Activated B cell treated with CpG ODN at 0.5 μM for 24 hours (primary cell): ENCODE measurements at places on chromosomes 5 and 9.

DNA sequence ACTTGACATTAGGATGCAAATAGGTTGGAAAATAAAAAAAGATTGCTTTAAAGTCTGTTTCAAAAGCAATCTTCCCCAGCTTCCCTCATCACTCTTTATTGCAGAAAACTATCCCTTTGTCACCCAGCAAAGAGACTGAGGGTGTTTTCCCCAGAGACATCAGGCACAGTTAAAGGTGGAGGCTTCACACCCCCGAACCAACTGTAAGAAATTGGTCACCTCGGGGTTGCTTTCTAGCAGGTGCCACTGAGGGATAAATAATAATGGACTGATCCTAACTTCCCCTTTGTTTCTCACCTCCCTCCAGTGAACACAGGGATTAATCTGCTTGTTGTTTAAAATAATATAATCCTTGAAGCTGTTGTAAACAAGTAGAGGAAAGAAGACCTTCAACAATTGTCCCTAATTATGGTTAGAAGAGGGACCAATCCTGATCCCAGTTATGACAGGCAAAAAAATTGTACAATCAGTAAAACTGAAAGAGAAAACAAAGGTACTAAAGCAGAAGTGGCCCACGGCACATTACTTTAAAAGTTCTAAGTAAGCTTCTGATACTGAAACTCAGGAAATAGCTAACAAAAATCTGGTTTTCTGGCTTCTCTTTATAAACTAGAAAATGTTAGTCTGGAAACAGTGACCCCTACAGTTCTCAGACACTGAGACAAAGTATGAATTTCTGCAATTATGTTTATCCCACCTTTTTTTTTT lies 6.6 kb upstream of the PCSK1 start:
- no peak for DNase-seq

- DNase-seq, result no peak
Observed at GRCh38 chr5:173907686-173908371, 19.7 kb downstream of the CPEB4 start.

- no peak for DNase-seq
Observed at GRCh38 chr9:37295796-37296195, 126.7 kb upstream of the GRHPR start.

DNA sequence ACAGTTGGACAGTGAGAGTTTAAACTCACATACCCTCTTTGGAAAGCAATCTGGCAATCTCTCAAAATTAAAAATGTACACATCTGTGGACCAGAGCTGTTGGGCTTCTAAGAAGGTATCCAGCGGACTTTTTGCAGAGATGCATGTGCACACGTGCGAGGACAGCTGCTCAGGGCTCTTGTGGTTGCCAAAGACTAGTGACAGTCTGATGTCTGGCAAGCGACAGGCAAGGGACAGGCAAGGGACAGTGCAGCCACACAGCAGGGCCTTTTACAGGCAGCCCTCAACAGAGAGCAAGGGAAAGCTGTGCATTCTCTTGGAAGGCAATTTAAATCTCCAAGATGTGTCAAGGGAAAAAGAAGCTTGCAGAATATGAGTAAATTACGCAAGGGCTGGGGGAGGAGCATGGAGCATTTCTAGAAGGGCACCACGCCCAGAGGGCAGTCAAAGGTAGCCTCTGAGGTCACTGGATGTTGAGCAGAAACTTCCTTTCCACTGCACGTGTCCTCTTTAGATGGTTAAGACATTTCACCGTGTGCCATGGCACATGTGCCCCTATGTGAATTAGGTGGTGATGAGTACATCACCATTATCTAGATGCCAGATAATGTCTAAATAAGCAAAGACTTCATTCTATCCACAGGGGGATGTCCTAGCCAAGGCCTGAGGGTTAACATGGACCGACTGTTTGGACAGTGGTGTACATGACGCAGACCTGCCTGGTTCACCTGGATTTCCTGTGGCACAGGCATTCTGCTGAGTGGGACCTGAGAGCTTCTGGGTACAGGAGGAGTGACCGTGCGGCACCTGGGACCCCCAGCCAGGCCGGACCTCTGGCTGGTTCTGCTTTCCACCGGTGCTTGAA lies 9.1 kb downstream of the GFPT2 start:
- DNase-seq, result no peak

DNA sequence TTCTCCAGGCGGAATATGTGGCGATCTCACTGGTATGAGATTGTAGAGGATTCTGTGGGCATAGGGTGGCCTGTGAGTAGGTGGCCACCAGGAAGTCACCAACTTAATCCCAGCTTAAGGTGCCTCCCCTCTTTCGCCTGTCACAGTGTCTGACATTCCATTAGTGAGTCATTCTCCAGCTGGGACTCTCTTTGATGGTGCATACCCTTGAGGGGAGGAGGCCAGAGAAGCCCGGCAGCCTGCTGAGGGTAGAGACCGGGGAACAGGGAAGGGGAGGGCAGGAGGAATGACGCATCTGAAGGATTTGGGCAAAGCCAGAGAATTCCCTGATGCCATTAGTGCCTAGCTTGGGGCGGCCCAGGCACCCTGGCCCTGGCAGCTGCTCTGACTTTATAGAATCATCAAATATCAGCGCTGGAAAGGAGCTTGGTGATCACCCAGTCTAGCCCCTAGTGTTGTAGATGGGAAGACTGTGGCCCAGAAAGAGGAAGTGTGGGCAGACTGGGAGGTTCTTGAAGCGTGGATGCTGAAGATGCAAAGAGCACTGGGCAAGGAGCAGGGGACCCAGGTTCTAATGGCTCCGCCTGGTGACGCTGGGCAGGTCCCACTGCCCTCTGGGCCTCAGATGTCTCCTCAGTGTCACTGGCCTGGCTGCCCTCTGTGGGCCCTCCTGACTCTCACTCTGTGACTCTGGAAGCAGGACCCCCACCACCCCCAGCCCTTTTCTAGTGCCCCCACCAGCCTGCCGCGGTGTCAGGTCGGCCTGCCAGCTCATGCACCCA lies 41.4 kb downstream of the DAB2IP start:
- no peak for DNase-seq

DNA sequence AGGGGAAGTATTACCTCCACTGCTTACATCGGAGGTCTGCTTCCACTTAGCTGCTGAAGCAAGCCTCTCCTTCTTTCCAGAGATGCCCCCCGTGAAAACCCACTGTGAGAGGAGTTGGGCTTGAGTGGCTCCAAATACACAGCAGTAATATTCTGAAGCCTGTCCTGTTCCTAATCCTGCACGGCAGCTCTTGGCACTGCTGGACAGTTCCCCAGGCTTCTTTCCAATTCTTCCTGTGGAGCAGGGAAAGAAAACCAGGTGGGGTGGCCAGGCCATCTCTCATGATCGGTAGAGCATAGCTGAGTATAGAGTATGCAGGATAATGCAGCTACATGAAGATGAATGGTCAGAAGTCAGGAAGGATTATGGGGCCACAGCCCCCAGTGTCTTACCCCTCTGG lies 335.3 kb downstream of the MARCHF11 start:
- no peak for DNase-seq

- DNase-seq, result no peak
Observed at GRCh38 chr5:55021410-55021809, 2.6 kb upstream of the GZMK start.

DNA sequence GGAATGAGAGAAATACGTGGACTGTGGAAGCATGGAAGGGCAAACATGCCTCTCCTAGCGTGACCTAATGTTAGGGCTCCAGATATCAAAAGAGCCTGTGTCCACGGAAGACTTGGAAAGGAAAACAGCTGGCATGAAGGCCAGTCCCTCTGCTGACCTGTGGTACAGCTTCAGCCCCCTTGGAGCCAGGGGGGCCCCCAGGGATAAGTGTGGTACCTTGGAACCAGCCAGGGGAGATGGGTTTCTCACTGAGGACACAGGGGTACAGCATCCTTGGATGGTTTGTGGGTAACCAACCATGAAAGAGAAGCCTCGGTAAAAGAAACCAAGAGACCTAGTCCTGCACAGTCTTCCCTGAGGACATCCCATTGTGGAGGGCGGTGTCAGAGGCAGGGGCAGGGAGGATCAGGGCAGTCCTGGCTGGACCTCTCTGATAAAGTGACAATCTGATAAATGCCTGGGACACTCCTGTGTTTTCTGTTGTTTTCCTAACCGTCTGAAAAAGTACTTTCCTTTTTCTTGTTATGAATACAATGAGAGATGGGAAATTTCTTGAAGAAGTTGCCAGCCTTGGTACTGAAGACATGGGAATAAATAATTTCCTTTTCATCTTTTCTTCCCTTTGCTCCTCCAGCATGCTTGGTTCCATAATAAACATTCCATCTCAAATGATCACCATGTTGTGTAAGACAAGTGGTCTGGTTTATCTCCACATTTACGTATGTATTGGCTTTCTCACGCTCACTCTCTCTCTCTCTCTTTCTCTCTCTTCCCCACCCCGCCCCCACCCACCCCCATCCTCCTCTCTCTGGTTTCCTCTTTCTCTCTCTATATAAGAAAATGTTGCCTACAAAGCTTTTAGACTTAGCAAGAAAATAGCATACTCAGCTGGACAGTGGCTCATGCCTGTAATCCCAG lies 102.1 kb downstream of the SUSD1 start:
- no peak for DNase-seq

GRCh38 chr9:92496396-92497176 lies 14.3 kb upstream of the ASPN start:
- DNase-seq, result no peak

DNA sequence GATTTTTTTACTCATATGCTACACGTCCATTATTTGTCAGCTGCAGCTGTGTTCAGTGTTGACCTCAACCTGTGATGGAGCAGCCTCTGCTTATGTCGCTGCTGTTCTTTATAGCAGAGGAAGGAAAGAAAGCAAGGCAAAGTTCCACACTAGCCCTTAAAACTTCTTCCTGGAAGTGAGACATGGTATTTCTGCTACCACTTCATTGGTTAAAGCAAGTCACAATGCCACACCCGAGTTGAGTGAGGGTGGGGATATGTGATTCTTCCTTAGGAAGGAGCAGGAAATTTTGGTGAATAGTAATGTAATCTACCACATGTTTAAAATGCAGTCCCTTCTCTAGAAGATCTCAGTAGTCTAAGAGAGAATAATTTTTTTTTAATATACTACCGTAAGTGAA lies 224.8 kb upstream of the DMRT1 start:
- DNase-seq, result no peak

- no peak for DNase-seq
Observed at GRCh38 chr5:11814373-11814772, 89.9 kb downstream of the CTNND2 start.

DNA sequence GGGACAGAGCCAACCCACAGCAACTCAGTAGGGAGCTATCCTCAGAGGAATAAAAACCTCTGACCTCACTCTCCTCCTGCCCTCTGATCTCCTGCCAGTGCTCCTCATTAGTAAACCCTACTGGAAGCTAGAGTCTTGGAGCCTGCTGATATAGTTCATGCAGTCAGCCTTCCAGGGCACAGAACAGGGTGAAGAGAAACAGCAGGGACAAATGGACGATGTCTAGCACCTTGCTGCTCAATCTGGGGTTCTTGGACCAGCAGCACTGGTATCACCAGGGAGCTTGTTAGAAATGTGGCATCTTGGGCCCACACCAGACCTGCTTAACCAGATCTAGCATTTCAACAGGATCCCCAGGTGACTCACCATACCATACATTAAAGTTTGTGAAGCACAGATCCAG lies 5.5 kb upstream of the GALNT12 start:
- DNase-seq, result no peak

DNA sequence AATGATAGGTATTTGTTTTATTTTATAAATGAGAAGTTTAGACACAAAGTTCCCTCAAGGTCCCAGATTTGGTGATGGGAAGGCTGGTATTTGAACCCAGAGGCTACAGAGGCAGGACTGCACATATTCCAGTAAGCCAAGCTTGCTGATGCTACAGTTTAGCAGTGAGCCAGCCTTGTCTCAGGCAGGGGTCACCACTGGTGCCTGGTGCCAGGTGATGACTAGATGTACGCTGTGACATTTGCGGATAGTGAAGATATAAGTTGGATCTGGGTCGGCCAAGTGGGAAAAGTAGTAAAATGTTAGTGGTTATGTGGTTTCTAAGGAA lies 143.9 kb downstream of the AOPEP start:
- DNase-seq, result no peak

GRCh38 chr9:135726138-135726853 lies 24.3 kb downstream of the KCNT1 start:
- DNase-seq, result no peak

GRCh38 chr9:114607671-114608524 lies 3.2 kb upstream of the TMEM268 start:
- DNase-seq, result no peak

GRCh38 chr5:151150471-151151262 lies 6.9 kb downstream of the ANXA6 start:
- peak; percentile 32 for DNase-seq

DNA sequence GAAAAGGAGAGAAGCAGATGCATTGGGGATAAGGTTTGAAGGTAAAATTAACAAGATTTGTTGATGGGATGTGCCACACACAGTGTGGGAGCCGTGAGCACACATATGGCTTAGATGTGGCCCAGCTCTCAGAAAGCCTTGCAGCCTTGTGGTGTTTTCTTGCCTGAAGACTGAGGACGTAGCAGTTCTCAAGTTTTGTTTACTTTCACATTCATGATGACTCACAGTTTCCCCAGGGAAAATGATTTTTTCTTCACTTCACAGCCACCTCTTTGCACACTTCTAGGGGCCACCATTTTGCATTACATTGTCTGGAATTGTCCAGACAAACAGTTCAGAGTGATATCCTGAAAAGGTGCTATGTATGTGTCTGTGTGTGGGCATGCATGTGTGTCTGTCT lies 126.2 kb downstream of the BASP1 start:
- no peak for DNase-seq

GRCh38 chr9:24731754-24732153 lies 186.1 kb upstream of the IZUMO3 start:
- DNase-seq, result no peak

DNA sequence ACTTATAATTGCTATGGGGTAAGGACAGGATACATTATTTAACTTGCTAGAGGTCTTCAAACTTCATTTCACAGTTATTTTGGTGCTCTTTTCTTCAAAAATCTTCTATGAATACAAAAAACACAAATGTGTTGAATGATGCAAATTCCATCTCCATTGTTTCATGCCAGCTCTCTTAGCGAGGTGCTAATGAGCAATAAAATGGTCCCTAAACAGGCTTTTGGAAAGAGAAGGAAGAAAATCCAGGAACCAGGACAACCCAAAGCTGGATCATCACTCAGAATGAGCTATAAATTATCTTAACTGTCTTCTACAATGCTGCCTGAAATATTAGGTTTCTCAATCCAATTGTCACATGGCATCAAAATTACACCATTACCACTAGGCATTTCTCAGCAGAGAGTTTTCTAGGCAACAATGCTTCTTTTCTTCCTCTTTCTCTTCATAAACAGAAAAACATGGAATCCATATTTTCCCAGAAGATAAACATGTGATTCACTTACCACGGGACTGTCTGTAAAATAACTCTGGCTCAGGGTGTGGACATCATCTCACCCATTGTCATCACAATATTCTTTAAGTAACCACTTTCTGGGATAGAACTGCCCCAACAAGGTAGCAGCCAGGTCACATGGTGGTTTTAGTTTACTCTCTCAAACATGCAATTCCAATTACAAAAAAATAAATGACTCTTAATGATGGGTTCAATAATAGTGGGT lies 249.4 kb downstream of the NPR3 start:
- no peak for DNase-seq
